HT-29 (cell line): ENCODE measurements at places on chromosomes 1 and 21.
A peak's percentile ranks its signal among the peaks of the same experiment; 100 is the strongest.

DNA sequence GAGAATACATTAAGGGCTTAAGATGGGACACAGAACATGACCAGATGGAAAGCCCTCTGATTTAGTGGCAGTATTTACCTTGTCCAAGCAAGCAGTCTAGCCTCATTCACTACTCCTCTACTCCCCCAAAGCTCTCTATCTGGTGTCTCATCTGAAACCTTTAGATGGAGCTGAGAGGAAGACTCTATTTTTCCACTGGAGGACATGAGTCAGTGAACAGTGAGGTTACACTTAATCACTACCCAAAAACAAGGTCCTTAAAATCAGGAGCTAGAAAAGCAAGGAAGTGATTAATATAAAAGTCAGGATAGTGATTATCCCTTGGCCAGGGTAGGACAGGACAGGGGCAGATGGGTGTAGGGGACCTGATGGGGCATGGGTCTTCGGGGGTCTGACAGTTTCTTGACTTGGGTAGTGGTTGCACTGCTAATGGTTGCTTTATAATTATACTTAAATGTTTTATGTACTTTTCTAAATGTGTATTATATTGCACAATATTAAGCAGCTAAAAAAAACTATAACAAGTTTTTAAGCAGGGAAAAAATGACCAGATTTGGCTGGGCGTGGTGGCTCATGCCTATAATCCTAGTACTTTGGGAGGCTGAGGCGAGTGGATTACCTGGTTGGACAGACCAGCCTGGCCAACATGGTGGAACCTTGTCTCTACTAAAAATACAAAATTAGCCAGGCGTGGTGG is 3.0 kb downstream of the PTPN22 start:
- DNase-seq = no peak

DNA sequence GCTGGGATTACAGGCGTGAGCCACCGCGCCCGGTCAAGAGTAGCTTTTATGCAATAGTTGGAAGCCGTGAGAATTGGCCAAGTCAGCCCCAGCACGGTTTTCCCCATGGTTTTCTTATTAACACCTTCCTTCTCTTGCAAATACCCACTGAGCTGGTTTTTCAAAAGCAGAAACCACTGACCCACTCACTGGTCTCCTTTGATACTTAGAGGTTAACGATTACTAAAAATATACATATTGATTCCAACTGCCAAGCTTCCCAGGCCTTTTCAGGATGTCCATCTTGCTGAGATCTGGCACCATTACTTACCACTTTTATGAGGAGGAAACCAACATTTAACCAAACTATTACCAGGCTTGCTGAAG is 25.9 kb upstream of the TARDBP start:
- no peak for DNase-seq

DNA sequence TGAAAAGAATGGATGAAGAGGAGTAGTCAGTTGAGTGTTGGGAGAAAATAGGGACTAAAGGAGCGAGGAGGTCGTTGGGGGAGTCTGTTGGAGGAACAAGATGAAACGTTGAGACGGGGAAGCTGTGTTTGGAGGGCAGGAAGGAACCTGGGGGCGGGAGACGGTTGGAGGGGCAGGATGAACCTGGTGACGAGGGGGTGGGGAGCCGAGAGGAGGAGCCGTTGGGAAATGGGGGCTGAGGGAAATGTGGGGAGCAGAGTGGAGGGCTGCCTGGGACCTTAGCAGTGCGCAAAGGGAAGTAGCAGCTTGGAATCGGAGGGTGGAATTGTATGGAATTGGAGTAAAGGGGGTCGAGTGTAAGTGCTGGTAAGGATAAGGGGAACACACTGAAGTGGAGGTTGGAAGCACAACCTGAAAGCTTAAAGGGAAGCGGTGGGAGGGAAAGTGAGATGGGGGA is 630 bp downstream of the MTF2 start:
- peak; percentile 41 for DNase-seq

GRCh38 chr1:175410560-175410959 is 218.0 kb upstream of the KIAA0040 start:
- no peak for DNase-seq

- no peak for DNase-seq
These were observed 14.5 kb upstream of the SERTAD4 start for GRCh38 chr1:210218047-210218446.

DNA sequence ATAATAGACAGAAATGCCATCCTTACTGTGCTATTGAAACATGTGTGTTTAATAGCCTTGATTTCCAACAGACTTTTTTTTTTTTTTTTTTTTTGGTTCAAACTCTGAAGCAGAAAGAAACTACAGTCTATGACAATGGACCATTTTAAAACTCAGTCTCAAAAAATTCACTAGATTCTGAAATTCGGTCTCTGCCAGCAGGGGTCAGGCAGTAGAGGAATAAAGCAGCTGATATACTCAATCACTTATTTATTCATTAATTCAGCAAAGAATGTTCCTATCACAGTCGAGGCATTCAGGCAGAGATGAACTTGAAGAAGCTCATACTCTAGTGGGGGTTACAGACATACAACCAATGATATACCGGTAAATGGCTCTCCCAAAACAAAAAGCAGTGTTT is 260.9 kb upstream of the DMRTA2 start:
- no peak for DNase-seq

DNA sequence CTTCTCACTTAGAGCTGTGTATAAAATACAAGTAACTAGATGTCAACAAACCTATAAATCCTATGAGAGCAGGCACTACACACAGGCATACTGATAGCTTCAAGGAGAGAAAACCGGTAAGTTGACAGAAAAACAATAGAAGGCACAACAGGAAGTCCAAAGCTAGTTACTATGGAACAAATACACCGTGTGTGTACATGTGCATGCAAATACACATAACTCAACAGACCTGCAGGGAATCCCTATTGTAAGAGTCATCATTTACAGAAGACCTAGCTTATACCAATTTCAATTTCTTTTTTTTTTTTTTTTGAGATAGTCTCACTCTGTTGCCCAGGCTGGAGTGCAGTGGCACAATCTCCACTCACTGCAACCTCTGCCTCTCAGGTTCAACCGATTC is 26.3 kb downstream of the JAK1 start:
- no peak for DNase-seq

GRCh38 chr1:214658785-214659184 is 55.8 kb downstream of the CENPF start:
- DNase-seq = peak; percentile 28

- DNase-seq = no peak
These were observed 8.7 kb upstream of the SFPQ start for GRCh38 chr1:35201631-35202030.
